Activated T-cell treated with anti-CD3 and anti-CD28 coated beads, Interleukin-2, amount 50 U/mL, for 1 hour (primary cell): ENCODE measurements at places on chromosomes 1 and 21.

DNA sequence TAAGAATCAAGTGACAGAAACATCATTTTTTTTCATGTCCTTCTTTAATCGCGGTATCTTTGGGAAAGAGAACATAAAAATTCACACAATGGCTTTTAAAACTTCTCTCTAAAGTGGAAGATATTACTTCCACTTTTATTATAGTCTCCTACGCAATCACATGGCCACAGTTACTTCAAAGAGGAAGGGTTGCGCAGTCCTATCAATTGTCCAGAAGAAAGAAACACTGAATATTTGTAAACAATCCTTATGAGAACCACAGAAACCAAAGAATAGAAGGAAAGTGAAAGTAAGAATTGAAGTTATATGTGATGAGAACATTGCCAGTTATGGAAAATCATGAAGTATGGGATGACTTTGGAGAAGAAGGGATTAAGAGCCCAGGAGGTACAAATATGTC is 32.6 kb downstream of the CFH start:
- no peak for DNase-seq

- DNase-seq, result no peak
Measured at GRCh38 chr1:1989102-1989542, 14.5 kb downstream of the CFAP74 start.

- no peak for DNase-seq
Measured at GRCh38 chr1:186239171-186239570, 135.9 kb downstream of the TPR start.

GRCh38 chr21:42234464-42235241 is 15.7 kb downstream of the ABCG1 start:
- DNase-seq, result peak; percentile 88

GRCh38 chr1:19476450-19477190 is 8.7 kb downstream of the CAPZB start:
- peak; percentile 51 for DNase-seq

DNA sequence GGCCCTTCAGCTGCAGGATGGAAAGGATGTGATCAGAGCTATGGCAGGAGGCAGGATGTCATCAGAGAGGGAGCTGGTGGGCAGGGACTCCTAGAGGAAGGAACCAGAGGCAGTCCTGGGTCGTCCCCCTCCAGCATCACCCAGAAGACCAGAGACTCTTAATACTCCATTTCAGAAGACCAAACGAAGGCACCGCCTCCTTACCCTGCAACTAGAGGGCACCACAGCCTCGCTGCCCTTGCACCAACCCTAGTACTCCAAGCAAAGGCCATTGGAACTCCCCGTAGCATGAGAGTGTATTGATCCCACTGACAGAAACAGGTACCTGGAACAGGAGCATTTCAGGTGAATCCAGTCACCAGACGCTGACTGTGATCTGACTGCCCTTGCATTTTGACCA is 598.1 kb downstream of the NPHP4 start:
- DNase-seq, result no peak

- no peak for DNase-seq
Measured at GRCh38 chr1:212060632-212061472, 25.3 kb downstream of the DTL start.

GRCh38 chr1:212466898-212467650 is 34.4 kb downstream of the NENF start:
- no peak for DNase-seq

GRCh38 chr21:45351526-45352275 is 53.3 kb upstream of the COL18A1 start:
- DNase-seq, result no peak

- no peak for DNase-seq
Measured at GRCh38 chr21:16773206-16773605, 739.6 kb upstream of the CXADR start.

DNA sequence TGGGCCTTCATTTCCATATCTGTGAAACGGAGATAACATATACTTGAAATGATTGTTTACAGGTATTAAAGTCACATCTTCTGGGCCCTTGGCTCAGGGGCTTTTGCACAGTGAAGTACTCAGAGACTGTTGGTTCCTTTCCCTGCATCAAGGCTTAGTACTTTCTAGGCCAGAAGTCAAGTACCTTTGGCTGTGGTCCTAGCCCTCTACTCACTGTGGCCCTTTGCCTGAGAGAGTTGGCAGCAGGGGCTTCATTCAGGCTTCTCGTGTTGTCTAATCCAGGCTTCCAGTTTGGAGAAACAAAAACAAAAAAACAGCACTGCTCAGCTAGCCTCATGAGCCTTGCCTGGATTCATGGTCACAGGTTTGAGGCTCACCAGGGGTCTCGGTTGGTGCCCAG is 8.1 kb upstream of the DPH2 start:
- DNase-seq, result no peak

DNA sequence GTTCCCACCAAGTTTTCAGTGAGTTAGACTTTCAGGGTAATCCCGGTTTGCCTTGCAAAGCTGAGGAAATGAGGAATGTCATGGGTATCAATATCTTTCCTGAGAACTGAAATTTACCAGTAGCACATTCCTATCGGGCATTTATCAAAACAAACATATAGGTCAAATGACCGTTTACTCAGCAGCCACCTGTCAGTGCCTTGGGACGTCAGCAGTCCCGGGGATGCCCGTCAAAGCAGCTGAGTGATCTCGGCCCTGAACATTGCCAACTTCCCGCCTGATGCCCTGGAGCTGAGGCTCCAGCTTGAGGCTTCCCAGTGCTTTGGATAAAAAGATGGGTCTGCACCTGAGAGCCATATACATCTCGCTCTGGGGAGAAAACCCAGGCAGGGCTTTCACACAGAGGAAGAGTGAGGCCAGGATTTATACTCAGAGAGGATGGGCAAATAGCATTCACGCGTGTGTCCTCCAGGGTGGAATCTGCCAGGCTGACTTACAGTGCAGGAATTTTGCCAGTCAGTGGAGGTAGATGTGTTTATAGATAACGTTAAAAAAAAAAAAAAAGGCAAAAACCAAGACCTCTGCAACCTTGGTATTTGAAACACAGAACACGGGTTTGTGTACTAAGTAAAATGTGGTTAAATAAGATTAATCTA is 435.7 kb upstream of the VAMP3 start:
- no peak for DNase-seq

- DNase-seq, result peak; percentile 25
Measured at GRCh38 chr1:146049436-146049835, 27.9 kb upstream of the HJV start.

DNA sequence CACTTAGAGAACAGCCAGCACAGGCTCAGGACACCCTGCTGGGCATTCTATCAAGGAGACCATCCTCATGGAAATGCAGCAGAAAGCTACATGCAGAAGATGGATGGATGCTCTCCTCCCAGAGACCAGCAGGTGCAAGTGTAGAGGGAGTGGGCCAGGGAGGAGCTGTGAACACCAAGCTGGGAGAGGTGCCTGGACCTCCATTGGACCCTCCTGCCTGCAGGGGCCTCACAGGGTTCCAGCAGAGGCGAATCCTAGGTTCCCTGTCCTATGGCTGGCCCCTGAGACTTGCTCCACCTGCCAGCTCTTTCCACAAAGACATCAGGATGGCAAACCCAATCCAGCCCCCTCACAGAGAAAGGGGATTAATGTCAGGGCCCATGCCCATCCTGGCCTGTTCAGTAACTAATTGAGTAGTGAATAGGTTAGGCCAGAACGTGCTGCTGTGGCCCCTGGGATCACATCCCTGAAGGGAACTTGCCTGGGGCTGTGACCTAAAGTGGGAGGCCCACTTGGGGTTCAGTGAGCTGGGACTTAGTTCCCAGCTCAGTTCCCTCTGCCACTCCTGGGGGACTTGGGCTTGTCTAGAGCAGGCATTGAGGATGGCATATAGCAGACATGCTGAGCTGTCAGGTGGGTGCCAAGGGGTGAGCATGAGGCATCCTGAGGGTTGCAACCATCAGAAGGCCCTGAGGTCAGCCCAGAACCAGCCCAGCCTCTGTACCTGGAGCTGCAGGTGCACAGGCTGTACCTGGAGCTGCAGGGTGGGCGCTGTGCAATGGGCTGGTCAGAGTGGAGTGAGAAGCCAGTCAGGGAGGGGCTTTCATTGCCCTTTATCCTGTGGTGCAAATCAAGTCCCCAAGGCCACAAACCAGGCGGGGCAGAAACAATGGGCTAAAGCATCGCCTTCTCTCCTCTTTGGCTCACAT is 22.9 kb upstream of the ZNF678 start:
- DNase-seq, result no peak

GRCh38 chr1:210627755-210628154 is 299.1 kb downstream of the HHAT start:
- no peak for DNase-seq
